ENCODE measurements at places on chromosomes 7 and 10. TPM values are rescaled to one million over a fixed set of nuclear protein-coding genes. Genes with fewer than 3 reads are reported as not detected.

PRKG1 gene
- polyA plus RNA-seq, result 7.9 TPM

PDLIM1 gene
- 277 TPM for polyA plus RNA-seq

GTPBP4 gene
- 16.2 TPM for polyA plus RNA-seq

DNA sequence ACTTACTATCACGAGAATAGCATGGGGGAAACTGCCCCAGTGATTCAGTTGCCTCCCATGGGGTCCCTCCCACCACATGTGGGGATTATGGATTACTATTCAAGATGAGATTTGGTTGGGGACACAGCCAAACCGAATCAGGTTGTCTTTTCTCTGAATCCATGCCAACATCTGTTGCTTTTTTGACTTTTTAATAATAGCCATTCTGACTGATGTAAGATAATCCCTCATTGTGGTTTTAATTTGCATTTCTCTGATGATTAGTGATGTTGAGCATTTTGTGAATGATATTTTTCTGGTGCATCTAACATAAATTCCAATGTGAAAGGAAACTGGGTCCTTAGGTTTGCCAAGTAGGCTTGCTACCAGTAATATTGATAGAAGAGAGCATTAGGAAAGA is 69.0 kb upstream of the ARHGAP21 start:
- DNase-seq, result no peak

GRCh38 chr7:149524394-149524793 is 26.8 kb upstream of the ZNF746 start:
- no peak for DNase-seq

DNA sequence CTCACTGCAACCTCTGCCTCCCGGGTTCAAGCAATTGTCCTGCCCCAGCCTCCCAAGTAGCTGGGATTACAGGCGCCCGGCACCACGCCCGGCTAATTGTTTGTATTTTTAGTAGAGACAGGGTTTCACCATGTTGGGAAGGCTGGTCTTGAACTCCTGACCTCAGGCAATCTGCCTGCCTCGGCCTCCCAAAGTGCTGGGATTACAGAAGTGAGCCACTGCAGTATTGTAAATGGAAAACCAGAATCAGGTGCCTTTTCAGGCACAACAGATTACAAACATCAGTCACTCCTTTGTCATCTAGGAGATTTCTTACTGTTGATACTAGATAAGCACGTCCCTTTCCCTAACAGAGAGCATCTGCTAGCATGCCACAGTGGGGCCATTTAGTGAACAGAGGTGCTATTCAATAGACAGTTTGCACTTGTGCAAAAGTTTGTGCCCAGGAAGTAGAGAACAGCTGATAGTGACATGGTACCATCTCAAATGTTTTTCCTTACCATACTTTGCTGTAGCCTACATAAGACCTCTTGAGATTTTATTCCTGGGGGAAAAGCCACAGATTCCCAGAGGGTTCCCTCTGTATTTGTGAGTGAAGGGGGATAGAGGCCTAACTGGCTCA is 24.5 kb upstream of the WAC start:
- DNase-seq, result no peak

- no peak for DNase-seq
Observed at GRCh38 chr7:67817481-67817880, 820.8 kb downstream of the TYW1 start.

- DNase-seq, result no peak
Observed at GRCh38 chr10:121519411-121519810, 78.8 kb downstream of the FGFR2 start.

- no peak for DNase-seq
Observed at GRCh38 chr10:70541736-70542564, 60.6 kb downstream of the PRF1 start.

DNA sequence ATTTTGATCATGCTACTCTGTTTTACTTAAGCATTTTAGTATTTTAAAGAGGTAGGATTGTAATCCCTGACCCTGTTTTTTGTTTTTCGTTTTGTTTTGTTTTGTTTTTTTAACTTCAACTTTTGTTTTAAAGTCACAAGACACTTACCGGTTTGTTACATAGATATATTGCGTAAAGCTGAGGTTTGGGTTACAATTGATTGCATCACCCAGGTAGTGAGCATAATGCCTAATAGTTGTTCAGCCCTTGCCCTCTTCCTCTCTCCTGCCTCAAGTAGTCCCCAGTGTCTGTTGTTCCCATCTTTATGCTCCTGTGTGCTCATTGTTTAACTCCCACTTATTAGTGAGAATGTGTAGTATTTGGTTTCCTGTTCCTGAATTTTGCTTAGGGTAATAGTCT is 93.1 kb upstream of the TEX47 start:
- no peak for DNase-seq

- DNase-seq, result no peak
Observed at GRCh38 chr7:133750287-133750686, 376.9 kb upstream of the LRGUK start.
